ENCODE measurements at places on chromosomes 3 and 15.

GRCh38 chr3:144626835-144627234 lies 655.2 kb downstream of the DIPK2A start:
- DNase-seq: no peak

GRCh38 chr3:72665701-72666446 lies 182.4 kb downstream of the SHQ1 start:
- DNase-seq: peak; percentile 21

- peak; percentile 44 for DNase-seq
Observed at GRCh38 chr3:19070325-19070724, 78.0 kb upstream of the KCNH8 start.

GRCh38 chr3:194103505-194103904 lies 32.4 kb upstream of the HES1 start:
- no peak for DNase-seq

DNA sequence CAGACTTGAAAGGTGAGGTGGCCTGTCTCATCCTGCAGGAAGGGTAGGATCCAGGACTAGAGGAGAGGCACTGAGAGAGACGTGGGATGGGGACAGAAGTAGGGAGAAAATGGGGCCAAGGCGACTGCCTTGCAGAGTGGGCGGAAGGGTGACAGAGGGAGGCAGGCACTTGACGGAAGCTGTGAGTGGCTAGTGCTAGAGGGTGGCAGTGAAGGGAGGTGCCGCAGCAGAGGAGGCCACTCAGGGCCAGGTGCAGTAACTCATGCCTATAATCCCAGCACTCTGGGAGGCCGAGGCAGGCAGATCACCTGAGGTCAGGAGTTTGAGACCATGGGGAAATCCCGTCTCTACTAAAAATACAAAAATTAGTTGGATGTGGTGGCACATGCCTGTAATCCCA lies 7.3 kb downstream of the CCDC33 start:
- DNase-seq: no peak

- peak; percentile 58 for DNase-seq
Observed at GRCh38 chr3:149657321-149657925, 402 bp downstream of the WWTR1 start.

- no peak for DNase-seq
Observed at GRCh38 chr3:112365035-112365434, 32.1 kb downstream of the CD200 start.

GRCh38 chr15:38576837-38577236 lies 12.2 kb upstream of the RASGRP1 start:
- DNase-seq: no peak

DNA sequence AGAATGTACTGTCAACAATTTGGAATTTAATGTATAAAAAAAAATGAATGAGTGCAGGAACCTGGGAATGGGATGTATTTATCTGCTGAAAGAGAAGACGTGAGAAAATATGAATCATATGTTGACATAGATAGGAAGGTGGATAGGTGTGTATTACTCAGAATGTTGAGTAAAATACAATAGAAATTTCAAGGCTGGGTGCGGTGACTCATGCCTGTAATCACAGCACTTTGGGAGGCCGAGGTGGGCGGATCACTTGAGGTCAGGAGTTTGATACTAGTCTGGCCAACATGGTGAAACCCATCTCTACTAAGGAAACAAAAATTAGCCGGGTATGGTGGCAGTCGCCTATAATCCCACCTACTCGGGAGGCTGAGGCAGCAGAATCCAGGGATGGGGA lies 202.8 kb downstream of the CADM2 start:
- no peak for DNase-seq

GRCh38 chr3:150236316-150237082 lies 171.6 kb upstream of the TSC22D2 start:
- peak; percentile 81 for DNase-seq

DNA sequence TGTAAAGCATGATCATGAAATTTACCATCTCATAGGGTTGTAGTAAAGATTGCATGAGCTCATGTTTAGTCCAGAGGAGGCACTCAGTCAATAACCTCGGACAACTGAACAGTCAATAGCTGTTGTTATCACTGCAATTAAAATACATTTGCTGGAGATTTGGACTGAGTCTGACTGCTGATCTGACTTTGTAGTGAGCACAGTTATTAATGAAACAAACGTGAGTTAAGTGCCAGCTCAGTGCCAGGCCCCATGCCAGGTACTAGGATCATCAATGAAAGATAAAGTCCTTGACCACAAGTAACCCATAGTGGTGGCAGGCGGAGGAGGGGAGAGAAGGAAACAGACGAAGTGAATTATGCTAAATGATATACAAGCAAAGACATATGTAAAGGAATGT lies 43.7 kb upstream of the PRICKLE2 start:
- no peak for DNase-seq

- DNase-seq: peak; percentile 6
Observed at GRCh38 chr3:122612696-122613095, 35.2 kb downstream of the PARP15 start.

- no peak for DNase-seq
Observed at GRCh38 chr3:124584245-124584551, 146.1 kb upstream of the UMPS start.

DNA sequence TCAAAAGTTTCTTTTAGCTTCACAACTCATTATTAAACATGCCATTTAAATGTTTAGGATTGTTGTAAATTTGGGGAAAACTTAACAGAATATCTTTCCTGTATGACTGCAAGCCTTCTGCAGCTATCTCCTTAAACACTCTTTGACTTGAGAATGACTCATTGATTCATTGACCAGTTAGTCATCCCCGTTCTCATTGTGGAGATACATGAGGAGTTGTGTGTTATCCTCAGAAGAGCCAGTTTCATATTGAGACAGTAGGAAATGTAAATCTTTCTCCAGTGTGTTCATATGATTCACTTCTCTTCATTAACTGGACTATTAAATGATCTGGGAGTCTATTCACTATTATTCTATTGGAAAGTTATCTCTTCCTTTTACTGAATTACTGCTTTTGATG lies 83.0 kb downstream of the CRYGS start:
- DNase-seq: peak; percentile 64

DNA sequence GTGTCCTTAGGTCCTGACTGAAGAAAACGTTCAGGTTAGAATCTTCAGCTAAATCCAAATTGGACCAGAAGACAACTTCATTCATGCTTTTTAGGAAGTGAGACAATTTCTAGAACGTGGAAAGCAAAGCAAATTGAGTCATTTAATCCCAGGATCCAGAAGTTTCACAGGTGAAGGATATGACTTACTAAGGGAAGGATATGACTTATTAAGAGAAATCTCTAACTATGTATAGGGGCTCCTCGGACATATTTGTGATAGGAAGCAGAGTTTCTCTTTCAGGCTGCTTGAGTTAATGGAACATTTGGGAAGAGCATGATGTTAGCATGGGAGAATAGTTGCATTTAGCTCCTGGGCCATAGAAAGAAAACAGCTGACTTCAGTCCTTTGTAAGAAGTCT lies 16.1 kb upstream of the PLOD2 start:
- no peak for DNase-seq

GRCh38 chr15:57537072-57537471 lies 54.6 kb upstream of the MYZAP start:
- peak; percentile 94 for DNase-seq

- DNase-seq: no peak
Observed at GRCh38 chr3:15476378-15476777, 45.1 kb downstream of the COLQ start.

DNA sequence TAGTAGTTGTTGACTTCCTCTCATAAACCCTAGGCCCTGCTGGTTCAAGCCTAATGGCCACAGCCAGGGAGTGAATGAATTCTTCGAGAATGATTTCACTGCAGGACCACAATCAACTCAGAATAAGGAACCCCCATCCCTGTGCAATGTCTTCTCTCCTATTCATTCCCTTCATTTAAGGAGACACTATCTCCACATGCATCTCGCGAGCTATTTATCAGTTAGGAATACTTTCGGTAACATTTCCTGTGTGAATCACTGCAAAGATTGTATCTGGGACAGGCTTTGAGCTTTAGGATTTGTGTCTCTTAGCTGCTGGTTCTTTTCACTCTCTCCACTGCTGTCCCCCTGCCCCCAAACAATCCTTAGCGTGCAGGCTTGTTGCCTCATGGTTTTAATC lies 94.4 kb downstream of the MYLK start:
- peak; percentile 90 for DNase-seq

- DNase-seq: no peak
Observed at GRCh38 chr3:170387950-170388349, 30.4 kb downstream of the SKIL start.

GRCh38 chr15:78063217-78063616 lies 14.3 kb downstream of the TBC1D2B start:
- no peak for DNase-seq

- no peak for DNase-seq
Observed at GRCh38 chr3:134600206-134600605, 50.6 kb downstream of the KY start.

DNA sequence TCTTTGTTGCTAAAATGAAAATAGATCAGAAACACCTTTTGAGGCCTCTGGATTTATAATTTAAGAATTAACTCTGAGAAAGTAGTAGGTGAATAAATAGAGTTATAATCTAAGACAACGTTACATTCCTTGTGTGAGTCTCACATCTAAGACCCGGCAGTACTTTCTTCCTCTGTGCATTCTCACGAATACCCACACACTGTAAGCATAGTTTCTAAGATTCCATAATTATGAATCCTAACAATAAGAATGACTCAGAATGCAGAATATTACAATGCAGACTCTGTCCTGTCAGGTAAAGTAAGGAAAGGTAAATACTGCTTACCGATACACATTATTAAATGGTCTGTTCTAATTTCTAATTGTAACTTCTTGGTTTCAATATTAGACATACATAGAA lies 257.7 kb upstream of the CNTN6 start:
- DNase-seq: no peak

DNA sequence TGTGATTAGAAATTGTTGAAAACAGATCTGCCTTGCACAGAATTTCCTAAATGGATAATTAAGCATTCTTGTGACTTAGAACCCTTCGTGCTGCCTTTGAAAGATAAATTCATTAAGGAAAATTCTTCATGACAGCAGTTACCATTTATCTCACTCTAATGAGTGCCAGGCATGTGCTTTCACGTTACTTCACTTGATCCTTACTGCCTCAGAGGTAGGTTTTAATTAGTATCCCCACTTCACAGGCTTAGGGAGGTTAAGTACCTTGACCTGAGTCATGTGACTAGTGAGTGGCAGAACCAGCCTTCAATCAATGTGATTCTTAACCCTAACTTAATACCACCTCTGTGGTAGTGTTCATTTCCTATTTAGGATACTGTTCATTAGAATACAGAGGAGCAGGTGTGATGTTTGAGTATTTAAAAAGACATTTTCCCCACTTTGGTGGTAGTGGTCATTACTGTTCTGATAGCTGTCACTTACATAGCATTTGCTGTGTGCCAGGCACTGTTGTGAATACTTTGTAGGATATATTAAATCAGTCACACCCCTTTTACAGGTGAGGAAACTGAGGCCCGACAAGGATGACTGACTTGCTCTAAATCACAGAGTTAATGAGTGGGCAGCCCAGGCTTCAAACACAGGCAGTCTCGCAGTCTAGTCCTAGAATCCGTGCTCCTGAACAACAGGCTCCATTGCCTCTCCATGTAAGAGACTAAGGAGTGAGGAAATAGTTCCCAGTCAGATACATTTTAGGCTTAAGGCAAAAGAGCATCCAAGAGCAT lies 57.9 kb downstream of the RLBP1 start:
- no peak for DNase-seq

- DNase-seq: no peak
Observed at GRCh38 chr3:53211706-53212702, 43.8 kb downstream of the TKT start.

DNA sequence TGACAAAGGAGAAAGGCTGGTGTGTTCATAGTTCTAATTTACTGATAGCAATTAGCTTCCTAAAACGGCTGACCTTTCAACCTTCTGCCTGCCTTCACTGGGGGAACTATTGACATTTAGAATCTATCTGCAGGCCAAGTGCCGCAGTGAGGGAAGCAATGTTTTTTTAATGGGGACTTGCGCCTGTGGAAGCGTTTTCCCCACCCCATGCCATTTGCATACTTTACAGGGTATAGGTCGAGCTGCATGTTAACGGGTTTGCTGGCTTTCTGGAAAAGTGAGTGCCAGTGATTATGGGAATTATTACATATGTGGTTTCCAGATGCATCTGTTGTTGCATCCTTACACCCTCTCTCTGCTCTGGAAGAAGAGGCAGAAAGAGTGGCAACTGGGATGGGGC lies 180.1 kb downstream of the RAB11A start:
- DNase-seq: no peak

GRCh38 chr3:134441321-134441720 lies 44.5 kb downstream of the ANAPC13 start:
- DNase-seq: peak; percentile 42

GRCh38 chr15:87744815-87745214 lies 511.7 kb downstream of the NTRK3 start:
- DNase-seq: no peak

DNA sequence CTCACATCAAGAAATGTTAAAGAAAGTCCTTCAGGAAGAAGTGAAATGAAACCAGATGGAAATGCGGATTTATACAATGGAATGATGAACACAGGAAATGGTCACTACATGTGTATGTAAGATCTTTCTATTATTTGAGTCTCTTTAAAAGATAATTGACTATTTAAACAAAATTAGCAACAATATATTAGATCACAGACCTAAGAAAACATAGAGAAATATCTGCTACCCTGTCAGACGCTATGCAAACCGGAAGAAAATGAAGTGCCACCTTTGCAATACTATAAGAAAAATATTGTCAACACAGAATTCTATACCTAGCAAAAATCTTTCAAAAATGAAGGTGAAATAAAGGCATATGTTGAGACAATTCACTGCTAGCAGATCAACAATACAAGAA lies 17.2 kb downstream of the RAB6B start:
- DNase-seq: no peak

GRCh38 chr3:182527745-182528144 lies 265.6 kb upstream of the ATP11B start:
- peak; percentile 34 for DNase-seq

DNA sequence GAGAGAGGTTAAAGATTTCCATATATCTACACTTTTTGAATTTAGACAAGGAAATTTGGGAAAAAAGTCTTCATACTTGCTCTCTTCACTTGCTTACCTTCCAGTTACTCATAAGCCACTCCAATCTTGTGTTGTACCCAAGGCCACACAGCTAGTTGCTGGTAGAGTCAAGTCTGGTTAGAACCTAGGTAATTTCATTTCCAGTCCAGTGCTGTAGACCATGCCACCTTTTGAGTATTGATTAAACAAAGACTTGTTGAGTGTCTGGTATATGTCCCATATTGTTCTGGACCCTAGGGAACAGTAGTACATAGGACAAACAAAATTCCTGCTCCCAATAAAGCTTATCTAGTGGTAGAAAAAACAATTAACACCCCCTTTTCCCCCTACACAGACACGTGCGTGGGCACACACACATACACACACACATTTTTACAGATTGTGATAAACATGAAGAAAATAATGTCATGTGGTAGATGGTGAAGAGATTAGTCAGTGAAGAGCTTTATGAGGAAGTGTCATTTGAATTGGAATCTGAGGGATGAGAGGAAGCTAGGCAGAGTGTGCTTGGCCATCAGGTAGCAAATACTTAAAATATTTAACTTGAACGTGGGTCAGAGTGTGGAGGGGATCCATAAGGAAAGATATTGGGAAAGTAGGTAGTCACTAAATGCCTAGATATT lies 2.1 kb downstream of the CMC1 start:
- DNase-seq: no peak

GRCh38 chr3:46576879-46577278 lies 10.8 kb upstream of the LRRC2 start:
- no peak for DNase-seq
